ENCODE measurements at places on chromosomes 2 and 18. TPM values are rescaled to one million over a fixed set of nuclear protein-coding genes. Genes with fewer than 3 reads are reported as not detected.

ZBTB7C gene
- total RNA-seq, result 14.8 TPM

- no peak for DNase-seq
These were observed 148.7 kb downstream of the TFCP2L1 start for GRCh38 chr2:121136323-121136722.

DNA sequence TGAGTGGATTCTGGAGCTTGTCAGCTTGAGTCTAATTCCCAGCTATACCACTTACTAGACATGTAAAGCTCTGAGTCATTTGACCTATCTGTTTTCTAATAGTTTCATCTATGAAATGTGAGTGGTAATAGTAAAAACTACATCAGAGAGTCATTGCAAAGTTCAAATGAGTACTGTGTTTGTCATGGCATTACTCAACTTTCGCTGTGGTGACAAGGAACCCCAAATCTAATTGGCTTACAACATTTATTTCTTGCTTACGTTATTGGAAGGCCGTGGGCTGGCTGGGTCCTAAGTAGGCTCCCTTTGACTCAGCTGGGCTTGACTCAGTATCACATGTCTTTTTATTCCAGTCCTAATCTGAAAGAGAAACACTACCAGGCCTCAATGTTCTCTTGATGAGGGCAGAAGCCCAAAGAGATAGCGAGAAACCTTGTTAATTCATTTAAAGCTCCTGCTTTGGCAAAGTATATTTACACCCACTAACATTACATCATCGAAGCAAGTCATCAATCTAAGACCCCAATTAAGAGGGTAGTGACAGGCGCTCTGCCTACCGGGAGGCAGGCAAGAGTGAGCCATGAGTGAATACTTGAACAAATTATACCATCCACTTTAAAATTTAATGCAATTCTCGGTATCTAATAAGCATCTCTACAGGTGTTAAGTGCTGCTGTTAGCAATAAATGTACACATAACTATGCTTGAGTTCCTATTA is 431.8 kb upstream of the SPHKAP start:
- no peak for DNase-seq

EPAS1 gene
- total RNA-seq, result 374 TPM

- DNase-seq, result no peak
These were observed 20.0 kb downstream of the GREB1 start for GRCh38 chr2:11553661-11554398.

DNA sequence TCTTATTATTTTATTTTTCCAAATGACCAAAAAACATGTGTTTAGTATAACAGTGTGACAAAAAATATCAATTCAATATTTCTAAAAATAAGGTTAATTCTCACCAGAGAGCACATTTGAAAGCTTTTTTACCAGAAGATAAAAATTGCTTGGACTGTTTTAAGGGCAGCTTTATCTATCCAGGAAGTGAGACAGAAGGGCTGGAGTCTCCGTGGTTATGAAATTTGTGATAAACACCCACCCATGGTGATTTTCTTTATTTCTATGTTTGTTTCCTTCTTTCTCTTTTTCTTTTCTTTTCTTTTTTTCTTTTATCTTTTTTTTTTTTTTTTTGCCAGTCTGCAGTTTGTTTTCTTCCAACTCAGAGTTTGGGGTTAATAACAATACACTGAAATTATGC is 298.5 kb downstream of the PIEZO2 start:
- DNase-seq, result no peak

GRCh38 chr18:61173554-61173953 is 159.7 kb upstream of the CDH20 start:
- DNase-seq, result no peak

GRCh38 chr2:27664154-27664574 is 475 bp downstream of the SLC4A1AP start:
- DNase-seq, result no peak

SNORC gene
- 1.00 TPM for total RNA-seq

GRCh38 chr18:57801325-57801724 is 1.8 kb downstream of the ATP8B1 start:
- DNase-seq, result no peak

GRCh38 chr2:231679908-231680284 is 28.4 kb upstream of the PTMA start:
- no peak for DNase-seq

FAM161A gene
- total RNA-seq, result 1.9 TPM

GRCh38 chr2:197869041-197869440 is 64.6 kb downstream of the PLCL1 start:
- no peak for DNase-seq

- DNase-seq, result no peak
These were observed 12.1 kb downstream of the DOCK10 start for GRCh38 chr2:225030203-225030602.

DNA sequence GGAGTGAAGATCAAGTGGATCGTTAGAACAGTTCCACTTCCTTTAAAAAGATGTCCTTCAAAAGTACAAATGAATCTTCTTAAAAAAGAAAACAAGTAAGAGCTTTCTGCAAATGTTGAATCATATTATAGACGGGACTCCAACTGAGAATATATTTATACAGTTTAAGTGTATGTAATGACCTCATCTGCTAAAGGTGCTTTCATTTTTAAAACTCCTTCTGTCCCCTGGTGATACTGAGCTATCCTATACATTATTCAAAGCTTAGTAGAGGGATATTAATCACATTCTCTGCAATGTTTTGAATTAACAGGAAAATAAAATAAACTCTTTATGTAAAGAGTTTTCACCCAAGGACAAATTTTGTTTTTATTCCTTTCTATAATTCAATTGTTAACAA is 420.7 kb upstream of the SLC8A1 start:
- no peak for DNase-seq

- peak; percentile 28 for DNase-seq
These were observed 29.4 kb downstream of the ASAP2 start for GRCh38 chr2:9236045-9236344.

KCNIP3 gene
- 17.9 TPM for total RNA-seq

CFAP65 gene
- total RNA-seq, result not detected

ESPNL gene
- total RNA-seq, result 0.24 TPM

- DNase-seq, result no peak
These were observed 51.3 kb downstream of the NPPC start for GRCh38 chr2:231874944-231875343.

UGT1A5 gene
- not detected for total RNA-seq

DNA sequence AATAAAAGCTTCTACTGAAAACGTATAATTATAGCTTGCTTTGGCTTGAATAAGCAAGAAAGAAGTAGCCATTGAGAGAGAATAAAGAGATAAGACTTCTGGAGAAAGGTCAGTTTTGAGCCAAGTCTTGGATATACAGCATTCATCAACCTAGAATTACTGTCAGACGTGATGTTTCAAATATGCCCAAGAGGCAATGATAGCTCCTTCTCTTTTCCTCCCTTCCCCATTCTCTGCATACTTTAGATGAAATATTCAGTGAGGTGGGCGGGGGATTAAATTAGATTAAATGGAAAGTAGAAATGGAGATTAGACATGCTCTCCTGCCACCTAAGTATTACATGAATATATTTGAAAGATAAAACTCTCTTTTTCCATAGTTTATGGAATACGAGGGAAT is 8.7 kb downstream of the ANTXR1 start:
- DNase-seq, result no peak

FAM168B gene
- total RNA-seq, result 87.4 TPM

GRCh38 chr18:50819027-50819727 is 639 bp downstream of the MRO start:
- DNase-seq, result no peak

DNA sequence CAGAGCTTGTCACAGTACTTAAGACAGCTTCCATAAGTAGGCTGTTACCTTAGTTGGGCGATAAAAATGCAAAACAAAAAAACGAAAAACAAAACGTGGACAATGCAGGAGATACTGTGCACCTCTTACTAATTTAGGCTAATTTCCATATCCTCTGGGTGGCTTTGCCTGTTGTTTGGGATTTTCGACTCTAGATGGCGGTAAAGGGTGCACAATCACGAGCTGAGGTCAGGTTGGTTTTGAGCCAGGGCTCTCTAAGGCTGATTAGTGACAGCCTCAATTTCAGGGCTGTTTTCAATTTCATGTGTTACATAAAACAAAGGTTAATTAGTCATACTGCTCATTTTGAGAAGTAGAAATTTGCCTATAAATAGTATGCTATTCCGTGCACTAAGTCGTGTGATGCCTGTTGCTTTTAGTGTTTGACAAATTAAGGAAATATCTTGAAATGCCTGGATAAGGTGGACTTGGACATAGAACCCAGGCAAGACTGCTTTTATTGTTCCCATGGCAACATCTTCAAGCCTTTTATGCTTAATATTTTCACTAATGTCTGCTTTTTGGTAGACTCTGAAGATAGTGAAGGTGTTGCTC is 493.1 kb downstream of the SOCS6 start:
- no peak for DNase-seq

DNA sequence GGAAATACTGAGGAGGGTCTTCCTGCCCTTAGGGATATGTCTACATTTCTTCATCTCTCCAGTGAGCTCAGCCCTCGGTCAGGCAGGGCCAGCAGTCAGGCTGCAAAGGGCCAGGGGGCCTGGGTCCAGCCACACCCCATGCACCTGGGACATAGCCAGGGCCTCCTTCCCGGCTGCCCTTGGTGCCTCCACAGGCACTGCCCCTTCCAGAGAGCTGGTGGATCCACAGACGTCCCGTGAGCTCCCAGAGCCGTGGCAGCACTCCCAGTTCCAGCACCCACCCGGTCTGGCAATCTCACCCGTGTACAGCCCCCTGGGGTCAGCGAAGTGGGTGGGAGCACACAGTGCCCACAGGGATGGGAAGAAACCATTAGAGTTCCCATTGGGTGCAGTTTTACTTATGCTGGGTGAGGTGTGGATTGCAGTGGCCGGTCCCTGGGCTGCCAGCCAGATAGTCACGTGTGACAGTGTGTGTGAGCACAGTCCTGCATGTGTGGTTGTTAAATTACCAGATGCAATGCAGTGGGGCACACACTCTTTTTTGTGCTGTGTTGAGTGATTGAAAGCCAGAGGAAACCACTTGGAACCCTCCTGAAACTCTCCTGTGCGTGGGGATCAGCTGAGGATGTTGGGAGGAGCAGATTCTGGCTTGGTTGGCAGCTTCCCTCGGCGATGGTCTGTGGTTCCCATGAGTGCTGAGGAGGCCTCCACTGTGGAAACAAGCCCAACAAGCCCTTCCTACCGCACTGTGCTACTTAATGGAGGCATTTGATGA is 131.0 kb downstream of the SNTG2 start:
- no peak for DNase-seq

POTEJ gene
- total RNA-seq, result not detected

GRCh38 chr2:96174251-96175144 is 29.3 kb upstream of the DUSP2 start:
- peak; percentile 89 for DNase-seq

DNA sequence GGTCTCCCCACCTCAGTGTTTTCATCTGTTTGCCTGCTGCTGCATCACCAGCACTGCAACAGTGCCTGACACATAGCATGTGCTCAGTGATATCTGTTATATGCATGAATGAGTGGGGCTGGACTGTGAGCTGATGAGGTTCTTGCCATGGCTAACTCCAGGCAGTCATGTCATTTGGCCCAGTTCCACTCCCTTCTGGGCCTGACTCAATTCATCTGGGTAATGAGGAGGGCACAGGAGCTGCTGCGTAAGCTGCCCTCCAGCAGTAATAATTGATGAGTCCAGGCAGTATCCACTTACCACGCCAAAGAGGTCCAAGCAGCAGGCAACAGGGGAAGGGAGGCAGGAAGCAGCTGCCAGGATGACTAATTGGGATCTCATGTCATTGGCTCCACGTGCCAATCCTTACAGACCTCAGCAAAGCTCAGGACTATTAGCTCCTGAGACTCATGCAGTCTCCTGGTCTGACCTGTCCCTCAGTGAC is 34.1 kb upstream of the MAT2A start:
- peak; percentile 84 for DNase-seq

IL36G gene
- not detected for total RNA-seq

- DNase-seq, result no peak
These were observed 780 bp upstream of the ITGAV start for GRCh38 chr2:186588940-186589611.

- no peak for DNase-seq
These were observed 112.8 kb downstream of the PRELID3A start for GRCh38 chr18:12520442-12520992.

GRCh38 chr2:202034249-202035088 is 814 bp downstream of the FZD7 start:
- DNase-seq, result no peak

GRCh38 chr2:100865816-100866460 is 46.0 kb downstream of the NPAS2 start:
- DNase-seq, result no peak

GRCh38 chr2:155125585-155126230 is 427.2 kb downstream of the KCNJ3 start:
- no peak for DNase-seq

GRCh38 chr2:136332436-136333095 is 214.6 kb upstream of the CXCR4 start:
- DNase-seq, result no peak

GRCh38 chr2:11093467-11093866 is 61.8 kb upstream of the SLC66A3 start:
- DNase-seq, result no peak

CFC1 gene
- total RNA-seq, result not detected

DNA sequence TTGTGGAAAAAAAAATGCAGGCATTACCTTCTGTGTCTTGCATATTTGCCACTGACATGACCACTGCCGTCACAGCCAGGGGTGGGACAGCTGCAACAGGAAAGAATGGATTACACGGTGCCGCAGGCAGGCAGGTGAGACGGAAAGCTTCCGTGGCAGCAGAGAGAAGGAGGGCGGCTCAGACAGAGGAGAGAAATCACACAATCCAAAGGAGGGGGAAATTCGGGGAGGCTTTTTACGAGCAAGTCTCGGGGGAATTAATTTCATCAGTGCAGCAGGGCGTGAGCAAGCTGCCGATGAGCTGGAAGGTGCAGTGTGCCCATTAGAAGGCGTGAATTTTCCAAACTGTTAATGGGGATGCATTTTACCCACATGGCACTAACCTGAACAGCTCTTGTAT is 234.8 kb upstream of the PXDN start:
- DNase-seq, result no peak

FSIP2 gene
- 0.81 TPM for total RNA-seq

VIT gene
- 36.2 TPM for total RNA-seq

C2orf66 gene
- not detected for total RNA-seq

GRCh38 chr18:7259475-7259874 is 28.6 kb downstream of the LRRC30 start:
- no peak for DNase-seq

CHST9 gene
- total RNA-seq, result not detected

DNA sequence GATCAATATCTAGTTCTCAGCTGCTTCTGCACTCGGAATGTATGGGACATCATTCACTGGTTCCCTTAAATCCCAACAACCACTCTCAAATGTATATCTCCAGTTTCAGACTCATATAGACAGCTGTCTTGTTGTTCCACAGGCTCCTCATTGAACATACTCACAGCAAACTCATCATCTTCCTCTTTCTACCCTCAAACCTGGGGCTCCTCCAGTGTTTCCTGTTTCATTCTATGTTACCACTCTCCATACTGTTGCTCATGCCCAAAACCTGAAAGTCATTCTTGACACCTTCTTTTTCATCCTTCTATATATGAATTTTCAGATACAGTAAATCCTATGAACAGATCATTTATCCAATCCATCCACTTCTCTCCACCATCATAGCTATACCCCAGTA is 18.7 kb upstream of the REL start:
- no peak for DNase-seq

GRCh38 chr2:236731767-236732580 is 162.3 kb downstream of the ACKR3 start:
- DNase-seq, result peak; percentile 89

MEP1B gene
- not detected for total RNA-seq

GRCh38 chr18:58975296-58975695 is 110.6 kb downstream of the ZNF532 start:
- no peak for DNase-seq

Measured in posterior vena cava (tissue), 2 donors.